ENCODE measurements at places on chromosomes 1 and 21.

- DNase-seq = no peak
Observed at GRCh38 chr1:101448018-101448417, 211.2 kb downstream of the S1PR1 start.

- no peak for DNase-seq
Observed at GRCh38 chr1:197355248-197355995, 87.4 kb downstream of the CRB1 start.

GRCh38 chr1:110250008-110250407 is 39.9 kb downstream of the KCNC4 start:
- no peak for DNase-seq

- no peak for DNase-seq
Observed at GRCh38 chr1:11273595-11274234, 717 bp downstream of the UBIAD1 start.

GRCh38 chr1:206100226-206100815 is 16.9 kb downstream of the AVPR1B start:
- DNase-seq = no peak

DNA sequence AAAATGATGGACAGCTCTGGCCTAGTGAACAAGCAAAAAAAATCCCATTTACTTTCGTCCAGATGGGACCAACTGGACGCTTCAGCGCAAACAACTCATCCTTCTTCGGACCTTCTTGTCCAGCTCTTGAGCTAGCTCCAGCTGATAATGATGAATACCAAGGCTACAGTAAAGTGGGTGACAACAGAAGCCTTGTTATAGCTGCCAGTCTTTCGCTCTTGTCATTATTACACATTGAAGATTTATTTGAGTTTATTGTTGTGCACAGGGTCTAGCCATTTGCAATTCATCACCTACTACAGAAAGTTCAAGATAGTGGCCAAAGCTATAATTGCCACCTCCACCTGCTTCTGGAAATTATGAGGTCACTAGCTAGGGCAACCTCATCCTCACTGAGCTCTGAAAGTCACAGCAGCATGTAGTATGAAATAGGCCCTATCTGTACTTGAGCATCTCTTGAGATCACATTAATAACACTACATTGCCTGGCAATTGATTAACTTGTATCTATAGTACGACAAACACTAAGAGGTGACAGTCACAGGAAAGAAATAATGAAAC is 76.9 kb downstream of the GPATCH2 start:
- no peak for DNase-seq

DNA sequence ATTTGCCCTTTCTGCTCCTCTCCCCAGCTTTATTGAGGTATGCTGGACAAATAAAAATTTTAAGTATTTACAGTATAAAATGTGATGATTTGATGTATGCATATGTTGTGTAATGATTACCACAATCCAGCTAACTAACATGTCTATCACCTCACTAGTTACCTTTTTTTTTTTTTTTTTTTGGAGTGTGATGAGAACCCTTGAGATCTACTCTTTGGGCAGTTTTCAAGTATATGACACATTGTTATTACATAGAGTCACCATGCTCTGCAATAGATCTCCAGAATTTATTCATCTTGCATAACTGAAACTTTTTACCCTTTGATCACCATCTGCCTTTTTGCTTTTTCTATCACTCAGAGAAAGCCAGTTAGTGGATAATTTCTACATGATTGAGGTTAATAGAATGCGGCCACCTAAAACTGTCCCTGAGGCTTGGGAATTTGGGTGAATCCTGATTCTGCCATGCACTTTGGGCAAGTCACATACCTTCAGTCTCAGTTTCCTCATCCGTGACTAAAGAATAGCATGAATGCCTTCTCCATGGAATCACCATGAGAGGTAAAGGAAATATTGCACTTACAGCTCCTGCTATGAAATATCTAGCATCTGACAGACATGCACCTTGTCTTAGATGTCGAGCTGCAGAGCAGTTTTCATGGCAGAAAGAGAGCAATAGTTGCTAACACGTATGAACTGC is 295.2 kb downstream of the DISC1 start:
- DNase-seq = no peak

- no peak for DNase-seq
Observed at GRCh38 chr1:168420177-168420576, 123.6 kb downstream of the XCL2 start.

Data from CD4-positive, alpha-beta T cell treated with Interleukin-12 subunit alpha and Interleukin-12 subunit beta, for 1 hour (primary cell).